ENCODE measurements at places on chromosomes 4 and X.

- DNase-seq = no peak
Measured at GRCh38 chr4:76147454-76148141, 599 bp downstream of the NUP54 start.

DNA sequence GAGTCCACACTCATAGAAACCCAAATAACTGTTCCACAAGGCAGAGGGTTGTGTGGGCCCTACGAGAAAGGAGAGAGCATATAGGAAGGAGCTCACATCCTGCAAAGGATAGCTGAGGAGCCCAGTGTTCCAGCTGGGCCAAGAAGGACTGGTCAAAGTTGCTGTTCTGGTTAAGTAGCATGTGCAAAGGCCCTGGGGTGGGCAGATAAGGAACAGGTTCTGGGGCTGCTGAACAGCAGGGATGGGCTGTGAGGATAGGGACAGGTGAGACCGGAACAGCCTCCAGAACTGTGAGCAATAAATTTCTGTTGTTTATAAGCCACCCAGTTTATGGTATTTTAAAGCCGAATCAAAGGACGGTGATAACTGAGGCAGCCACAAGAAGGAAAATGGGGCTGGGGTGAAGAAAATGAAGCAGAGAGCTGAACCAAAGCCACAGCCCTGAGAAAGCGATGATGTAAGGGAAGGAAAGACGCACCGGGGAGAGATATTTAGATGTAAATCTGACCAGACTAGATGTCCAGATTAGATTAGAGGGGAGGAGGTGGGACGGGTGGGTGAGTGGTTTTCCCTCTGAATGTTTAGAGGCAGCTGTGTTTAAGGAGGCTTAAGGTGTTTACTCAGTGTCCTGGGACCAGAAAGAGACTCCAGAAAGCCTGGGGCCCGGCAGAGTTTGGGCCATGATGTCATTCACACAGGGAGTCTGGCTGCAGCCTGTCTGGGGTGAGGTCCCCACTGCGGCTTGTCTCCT, 180.8 kb upstream of the BCOR start:
- DNase-seq = no peak

GRCh38 chr4:87704001-87704400, 53.9 kb downstream of the DMP1 start:
- no peak for DNase-seq

DNA sequence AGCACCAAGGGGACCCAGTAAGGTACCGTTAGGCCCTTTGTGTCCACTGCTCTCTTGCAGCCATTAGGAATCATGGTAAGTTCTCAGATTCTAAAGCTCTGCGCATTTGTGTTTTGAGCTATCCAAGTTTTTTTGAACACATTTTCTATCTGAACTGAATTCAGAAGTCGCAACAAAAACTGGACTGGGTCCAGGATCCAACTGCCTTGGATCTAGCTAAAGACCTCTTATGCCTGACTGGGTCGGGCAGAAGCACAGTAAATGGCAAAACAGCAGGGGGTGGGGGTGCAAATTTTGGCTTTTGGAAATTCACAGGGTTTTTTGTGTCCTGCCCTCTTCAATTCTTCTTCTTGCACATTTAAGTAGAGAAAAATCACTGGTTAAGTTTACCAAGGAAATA, 30.0 kb downstream of the RCHY1 start:
- DNase-seq = no peak
